NCI-H1048 (cell line): ENCODE measurements at places on chromosomes 16 and 17.

- no peak for DNase-seq
These were observed 6.0 kb downstream of the MYH4 start for GRCh38 chr17:10463402-10463801.

- DNase-seq, result no peak
These were observed 198.3 kb upstream of the KCNJ16 start for GRCh38 chr17:69876757-69877156.

DNA sequence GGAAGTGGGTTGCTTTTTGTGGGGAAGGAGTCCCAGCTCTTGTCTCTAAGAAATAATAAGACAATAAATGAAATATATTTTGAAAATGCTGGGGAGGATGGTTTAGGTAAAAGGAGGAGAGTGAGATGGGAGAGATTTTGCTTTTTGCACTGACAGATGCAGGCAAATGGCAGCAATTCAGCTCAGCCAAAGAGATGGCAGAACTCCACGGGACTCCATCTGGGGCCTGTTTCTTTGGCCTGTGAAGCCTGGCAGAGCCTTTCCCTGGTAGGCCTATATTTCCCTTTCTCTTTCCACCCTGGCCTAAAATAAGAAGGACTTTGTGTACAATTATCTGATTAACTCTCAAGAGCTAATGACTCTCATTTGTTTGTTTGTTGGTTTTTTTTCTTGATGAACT is 1525.1 kb downstream of the CDH11 start:
- DNase-seq, result no peak

GRCh38 chr17:36807496-36808179 is 129.6 kb upstream of the LHX1 start:
- DNase-seq, result no peak

DNA sequence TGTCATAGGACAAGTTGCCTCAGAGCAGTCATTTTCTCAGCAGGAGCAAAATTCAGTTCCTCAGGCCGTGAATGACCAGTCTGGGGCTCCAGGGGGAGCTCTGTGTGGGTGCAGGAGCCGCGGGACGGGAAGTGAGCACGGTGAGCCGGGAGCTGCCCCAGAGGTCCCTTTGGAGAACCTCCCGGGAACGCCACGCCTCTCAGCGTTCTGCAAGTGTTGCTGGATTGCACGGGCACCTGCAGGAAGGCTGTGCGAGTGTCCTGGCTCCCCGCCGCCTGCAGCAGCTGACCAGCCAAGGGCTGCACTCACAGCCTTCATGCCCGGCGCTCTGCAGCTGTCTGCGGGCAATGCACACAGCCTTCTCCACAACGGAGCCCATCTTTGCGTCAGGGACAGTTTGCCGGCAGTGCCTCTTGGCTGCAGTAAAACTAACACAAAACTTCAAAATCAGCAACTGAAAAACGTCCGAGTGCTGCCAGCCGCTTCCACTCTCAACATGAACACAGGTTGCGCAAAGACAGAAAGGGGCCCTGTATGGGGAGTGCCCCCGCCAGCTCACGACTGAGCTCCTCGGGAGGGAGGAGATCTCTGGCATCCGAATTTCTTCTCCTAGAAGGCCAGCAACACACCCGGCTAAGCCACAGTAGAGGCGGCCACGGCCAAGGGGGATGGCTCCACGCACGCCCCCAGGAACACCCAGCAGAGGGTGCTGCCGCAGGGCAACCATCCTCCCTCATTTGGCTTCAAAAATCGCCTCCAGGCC is 16.0 kb downstream of the NDUFAF8 start:
- DNase-seq, result no peak

GRCh38 chr16:68356249-68356918 is 45.6 kb downstream of the PRMT7 start:
- no peak for DNase-seq

GRCh38 chr16:84826558-84826941 is 6.8 kb downstream of the CRISPLD2 start:
- no peak for DNase-seq
